ENCODE measurements at places on chromosomes 1 and 21. TPM values are rescaled to one million over a fixed set of nuclear protein-coding genes. Genes with fewer than 3 reads are reported as not detected.

DNA sequence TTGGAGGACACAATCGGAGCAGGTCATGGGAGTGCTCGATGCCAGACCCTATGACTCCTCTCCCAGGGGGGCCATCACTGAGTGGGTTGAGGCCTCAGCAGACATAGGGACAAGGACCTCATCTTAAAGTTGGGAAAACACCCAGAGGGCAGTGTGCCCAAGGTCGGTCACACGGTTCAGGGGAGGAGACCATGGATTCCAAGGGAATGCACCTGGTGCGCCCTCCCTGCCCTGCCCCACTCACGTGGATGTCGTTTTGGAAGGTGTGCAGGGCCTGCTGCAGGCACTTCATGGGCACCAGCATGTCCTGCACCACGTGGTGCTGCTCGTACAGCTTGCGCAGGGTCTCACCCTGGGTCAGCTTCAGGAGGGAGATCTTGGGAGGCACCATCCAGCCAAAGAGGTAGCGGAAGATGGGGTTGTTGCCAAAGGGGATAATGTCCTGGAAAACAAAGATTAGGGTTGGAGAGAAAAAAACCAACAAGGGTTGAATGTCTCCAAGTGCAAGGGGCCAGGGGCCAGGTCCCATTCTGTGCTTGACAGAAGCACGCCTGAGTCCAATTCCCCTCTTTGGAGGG lies 33.1 kb downstream of the DHCR24 start:
- H3K36me3 ChIP-seq: peaks cover 66% of the 10 kb centered on the region
- H3K4me1 ChIP-seq: peaks cover 3% of the 10 kb centered on the region
- no peak overlapping the region for H3K4me3 ChIP-seq
- no peak for DNase-seq
- H3K27me3 ChIP-seq: no peaks in the 10 kb centered on the region
- H3K27ac ChIP-seq: no peak overlapping the region

DNA sequence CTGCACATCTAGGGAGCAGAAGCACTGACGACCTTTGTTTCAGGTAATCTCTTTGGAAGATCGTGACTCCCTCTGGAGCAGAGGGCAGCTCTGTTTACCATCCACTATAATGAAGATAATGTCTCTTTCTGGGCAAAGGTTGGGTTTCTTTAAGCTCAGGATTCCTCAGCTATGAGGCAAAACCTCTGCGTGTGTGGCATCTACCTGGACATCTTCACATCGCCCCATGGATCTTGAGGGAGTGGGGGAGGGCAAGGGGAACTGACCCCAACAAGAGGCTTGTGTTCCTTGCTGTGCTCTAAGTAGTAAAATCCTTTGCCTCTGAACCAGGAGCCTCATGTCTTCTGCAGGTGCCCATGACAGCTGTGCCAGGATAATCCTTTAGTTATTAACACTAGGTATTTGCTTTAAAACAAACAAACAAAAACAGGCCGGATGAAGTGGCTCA lies 19.6 kb downstream of the SPATA45 start:
- H3K4me1 ChIP-seq: peaks cover 4% of the 10 kb centered on the region
- no peak for DNase-seq
- H3K4me3 ChIP-seq: no peak overlapping the region
- peaks cover 5% of the 10 kb centered on the region for H3K36me3 ChIP-seq
- H3K27me3 ChIP-seq: no peaks in the 10 kb centered on the region

DNA sequence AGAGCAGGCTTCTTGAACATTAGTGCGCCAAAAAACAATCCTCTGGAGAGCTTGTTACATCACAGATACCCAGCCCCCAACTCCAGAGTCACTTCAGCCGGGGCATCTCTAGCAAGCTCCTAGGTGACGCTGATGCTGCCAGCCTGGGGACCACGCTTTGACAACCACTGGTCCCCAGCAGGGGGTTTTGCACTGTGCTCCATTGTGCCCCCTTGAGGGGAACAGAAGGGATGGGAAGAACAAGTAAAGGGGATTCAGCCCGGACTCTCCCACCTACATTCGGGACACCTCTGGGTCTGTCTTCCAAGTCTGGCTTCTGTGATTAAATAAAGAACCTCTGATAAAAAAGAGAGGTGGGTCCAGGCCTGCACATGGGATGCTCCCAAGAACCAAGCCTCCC lies 60.4 kb downstream of the ATP5PO start:
- no peak for DNase-seq
- H3K4me1 ChIP-seq: no peaks in the 10 kb centered on the region
- H3K27me3 ChIP-seq: no peaks in the 10 kb centered on the region
- H3K27ac ChIP-seq: no peak overlapping the region
- no peaks in the 10 kb centered on the region for H3K36me3 ChIP-seq

DNA sequence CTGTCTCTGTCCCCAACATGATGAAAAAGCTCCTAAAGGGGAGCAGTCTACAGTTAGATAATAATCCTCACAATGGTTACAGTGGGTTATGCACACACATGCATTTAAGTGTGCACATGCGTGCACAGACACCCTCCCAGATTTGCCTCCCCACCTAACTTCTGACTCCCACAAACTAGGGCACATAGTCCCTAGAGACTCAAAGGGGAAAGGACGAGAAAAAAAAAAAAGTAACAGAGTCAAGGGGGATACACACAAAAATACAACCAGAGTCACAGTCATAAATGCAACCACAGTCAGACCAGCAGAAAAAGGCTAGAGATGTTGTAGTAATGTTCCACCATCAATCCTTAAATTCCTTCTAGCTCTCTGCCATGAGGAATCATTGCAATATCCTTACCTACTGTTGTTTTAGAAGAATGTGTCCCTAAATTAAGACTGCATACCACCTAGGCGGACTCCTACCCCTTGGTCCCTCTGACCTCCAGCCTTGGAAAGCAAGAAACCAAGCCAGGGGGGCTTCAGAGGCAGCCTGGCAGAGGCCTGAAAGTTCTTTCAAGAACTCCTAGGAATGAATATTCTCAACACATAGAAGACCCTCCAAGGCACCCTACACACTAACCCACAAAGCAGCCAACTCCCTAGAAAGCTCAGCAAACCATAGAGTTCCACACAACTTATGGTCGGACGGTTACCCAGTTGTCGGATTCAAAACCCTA lies 1.3 kb downstream of the CRTC2 start:
- H3K4me3 ChIP-seq: peak overlapping the region; percentile 88
- peak overlapping the region; percentile 94 for H3K27ac ChIP-seq
- no peaks in the 10 kb centered on the region for H3K27me3 ChIP-seq
- H3K4me1 ChIP-seq: peaks cover 47% of the 10 kb centered on the region
- peaks cover 36% of the 10 kb centered on the region for H3K36me3 ChIP-seq
- no peak for DNase-seq

The ANXA9 gene
- 0.12 TPM for total RNA-seq

The GNB1 gene
- total RNA-seq: 403 TPM

The MAP10 gene
- total RNA-seq: 2.7 TPM

DNA sequence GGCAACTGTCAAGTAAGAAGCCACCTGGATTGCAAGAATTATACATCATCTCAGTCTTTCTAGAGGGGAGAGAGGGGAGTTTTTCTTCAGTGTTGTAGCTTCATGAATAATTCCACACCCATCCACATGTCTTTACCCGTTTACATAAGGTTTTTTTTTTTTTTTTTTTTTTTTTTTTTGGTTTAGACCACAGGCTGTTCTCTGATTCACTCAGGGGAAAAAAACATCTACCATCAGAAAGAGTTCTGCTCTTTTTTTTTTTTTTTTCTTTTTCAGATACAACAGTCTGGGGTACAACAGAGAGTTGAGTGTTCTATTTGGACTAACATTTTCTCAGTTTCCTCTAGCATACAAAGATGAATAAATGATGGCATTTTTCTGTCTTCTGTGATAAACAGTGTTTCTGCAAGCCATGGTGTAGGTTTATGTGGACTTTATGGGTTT lies 4.9 kb upstream of the KIF14 start:
- H3K36me3 ChIP-seq: no peaks in the 10 kb centered on the region
- H3K27ac ChIP-seq: peak overlapping the region; percentile 82
- H3K27me3 ChIP-seq: peaks cover 8% of the 10 kb centered on the region
- peak overlapping the region; percentile 9 for H3K4me3 ChIP-seq
- peaks cover 37% of the 10 kb centered on the region for H3K4me1 ChIP-seq

- peaks cover 2% of the 10 kb centered on the region for H3K36me3 ChIP-seq
- peak overlapping the region; percentile 88 for H3K27ac ChIP-seq
These were observed 32.6 kb downstream of the LRP8 start for GRCh38 chr1:53295295-53295694.

The CYYR1 gene
- not detected for total RNA-seq

DNA sequence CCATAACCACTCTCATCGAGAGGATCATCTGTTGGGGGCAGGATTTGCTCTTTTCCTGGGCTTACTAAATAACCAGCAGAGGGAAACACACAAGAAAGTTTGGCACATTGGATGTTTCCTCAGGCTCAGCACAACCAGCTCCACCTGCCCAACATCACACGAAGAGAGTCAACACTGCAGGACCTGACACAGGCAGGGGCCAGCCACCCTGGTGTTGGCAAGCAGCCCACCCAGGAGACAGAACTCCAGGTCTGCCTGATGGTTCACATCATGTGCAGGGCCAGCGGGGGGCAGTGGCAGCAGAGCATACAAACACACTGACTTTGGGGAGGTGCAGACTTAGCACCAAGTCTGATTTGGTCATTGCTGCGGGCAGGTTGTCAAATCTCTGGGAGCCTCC lies 182.3 kb upstream of the GALNT2 start:
- DNase-seq: peak; percentile 48
- no peak overlapping the region for H3K4me3 ChIP-seq
- no peaks in the 10 kb centered on the region for H3K36me3 ChIP-seq

The HRNR gene
- total RNA-seq: not detected

DNA sequence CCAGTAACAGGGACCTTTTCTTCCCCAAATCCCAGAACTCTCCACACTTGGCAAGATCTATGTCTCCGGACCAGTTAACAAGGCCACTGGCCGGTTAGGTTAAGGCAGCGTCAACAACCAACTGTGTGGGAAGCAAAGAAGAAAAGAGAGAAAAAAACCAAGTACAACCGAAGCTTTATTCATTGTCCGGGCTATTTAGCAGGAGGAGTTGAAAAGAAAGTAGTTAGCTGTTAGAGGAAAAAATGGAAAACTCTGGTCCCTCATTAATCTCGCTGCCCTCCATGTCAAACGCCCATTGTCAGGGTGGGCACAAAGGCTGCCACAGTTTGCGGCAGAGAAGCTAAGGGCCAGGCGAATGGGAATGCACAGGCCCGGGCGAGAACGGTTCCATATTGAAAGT lies 49.3 kb upstream of the GRIK3 start:
- no peak overlapping the region for H3K27ac ChIP-seq
- no peaks in the 10 kb centered on the region for H3K36me3 ChIP-seq
- H3K4me1 ChIP-seq: no peaks in the 10 kb centered on the region
- no peak for DNase-seq
- no peaks in the 10 kb centered on the region for H3K27me3 ChIP-seq

- peaks cover 16% of the 10 kb centered on the region for H3K4me1 ChIP-seq
- no peak overlapping the region for H3K4me3 ChIP-seq
- peaks cover 19% of the 10 kb centered on the region for H3K27me3 ChIP-seq
- no peak overlapping the region for H3K27ac ChIP-seq
These were observed 10.9 kb upstream of the CAP1 start for GRCh38 chr1:40029608-40030007.

GRCh38 chr1:169005776-169006175 lies 100.7 kb upstream of the ATP1B1 start:
- no peaks in the 10 kb centered on the region for H3K36me3 ChIP-seq
- peaks cover 3% of the 10 kb centered on the region for H3K27me3 ChIP-seq
- peaks cover 3% of the 10 kb centered on the region for H3K4me1 ChIP-seq
- H3K27ac ChIP-seq: no peak overlapping the region
